ENCODE measurements at places on chromosomes 3 and 15.

GRCh38 chr3:170232266-170232665 is 10.0 kb downstream of the PRKCI start:
- DNase-seq = no peak

DNA sequence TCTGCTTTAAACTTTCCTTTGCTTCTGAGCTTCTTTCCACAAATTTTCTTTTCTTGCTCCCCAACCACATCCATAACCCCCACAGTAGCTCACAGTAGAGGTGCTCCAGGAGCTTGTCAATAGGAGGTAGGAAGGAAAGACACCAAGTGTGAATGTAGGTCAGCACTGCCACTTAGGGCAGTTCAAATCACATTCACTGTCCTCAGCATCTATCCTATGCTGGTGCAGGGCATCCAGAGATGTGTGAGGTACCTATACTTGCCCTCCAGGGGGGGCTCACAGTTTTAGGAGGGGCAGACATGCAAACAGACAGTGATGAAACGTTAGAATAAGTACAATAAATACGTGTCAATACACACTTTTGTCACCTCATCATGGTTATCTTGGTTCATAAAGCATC is 1.5 kb upstream of the SPSB4 start:
- no peak for DNase-seq

DNA sequence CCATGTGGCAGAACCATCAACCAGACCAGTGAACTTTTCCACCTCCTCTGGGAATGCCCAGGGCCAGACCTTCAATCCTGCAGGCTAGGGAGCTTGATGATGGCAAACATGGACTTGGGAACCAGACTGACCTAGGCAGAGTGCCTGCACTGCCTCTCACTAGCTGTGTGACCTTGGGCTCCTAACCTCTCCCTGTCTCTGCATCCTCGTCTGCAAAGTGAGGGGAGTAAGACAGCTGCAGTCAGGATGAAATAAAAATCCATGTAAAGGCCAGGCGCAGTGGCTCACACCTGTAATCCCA is 17.5 kb upstream of the LOXL1 start:
- DNase-seq = no peak

DNA sequence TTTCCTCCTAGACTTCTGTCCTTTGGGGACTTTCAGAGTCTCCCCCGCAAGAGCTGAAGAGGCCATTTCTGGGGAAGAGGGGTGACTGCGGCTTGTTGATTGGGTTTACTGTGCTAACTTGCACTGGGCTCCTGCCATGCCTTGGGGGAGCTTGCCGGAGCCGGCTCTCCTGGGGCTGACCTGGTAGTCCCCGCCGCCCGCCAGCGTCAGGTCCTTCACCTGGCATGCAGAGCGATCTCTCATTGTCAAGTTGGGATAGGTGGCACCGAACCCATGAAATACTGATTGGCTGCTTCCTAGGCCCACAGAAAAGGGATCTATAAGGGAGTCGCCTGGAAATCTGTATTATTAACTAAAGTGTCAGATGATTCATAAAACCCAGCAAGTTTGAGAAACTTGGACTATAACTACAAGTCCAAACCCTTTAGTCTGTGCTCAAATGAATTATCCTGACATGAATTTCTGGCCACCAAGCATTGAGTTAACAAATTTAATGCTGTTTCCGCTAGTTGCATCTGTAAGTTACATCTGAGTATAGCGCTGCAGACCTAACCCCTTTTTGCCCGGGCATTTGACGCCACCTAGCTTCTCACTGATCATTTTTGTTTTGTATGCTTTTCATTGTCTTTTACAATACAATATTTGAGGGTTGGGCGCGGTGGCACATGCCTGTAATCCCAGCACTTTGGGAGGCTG is 607 bp upstream of the IMP3 start:
- DNase-seq = peak; percentile 34

- DNase-seq = no peak
Measured at GRCh38 chr3:54685213-54685612, 242.6 kb downstream of the LRTM1 start.

GRCh38 chr15:37090543-37091175 is 9.7 kb downstream of the MEIS2 start:
- no peak for DNase-seq

GRCh38 chr15:83709241-83709640 is 55.3 kb downstream of the ADAMTSL3 start:
- no peak for DNase-seq

- no peak for DNase-seq
Measured at GRCh38 chr15:55320963-55321362, 1.9 kb downstream of the PIGB start.

- DNase-seq = peak; percentile 7
Measured at GRCh38 chr3:62057339-62058047, 315.9 kb downstream of the FEZF2 start.

DNA sequence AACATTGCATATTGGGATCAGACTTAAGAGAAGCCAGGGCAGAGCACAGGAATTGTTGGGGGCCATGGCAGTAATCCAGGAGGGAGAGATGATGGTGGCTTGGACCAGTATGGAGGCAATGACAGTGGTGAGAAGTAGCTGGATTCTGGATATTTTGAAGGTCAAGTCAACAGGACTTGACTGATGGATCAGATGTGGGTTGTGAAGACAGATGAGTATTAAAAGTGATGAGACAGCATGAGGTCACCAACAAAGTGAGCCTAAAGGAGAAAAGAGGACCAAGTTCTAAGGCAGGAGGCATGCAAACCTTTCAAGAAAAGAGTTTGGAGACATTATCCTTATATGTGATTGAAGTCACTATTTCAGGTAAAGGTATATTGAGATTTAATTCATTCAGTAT is 56.6 kb upstream of the TIPARP start:
- no peak for DNase-seq

DNA sequence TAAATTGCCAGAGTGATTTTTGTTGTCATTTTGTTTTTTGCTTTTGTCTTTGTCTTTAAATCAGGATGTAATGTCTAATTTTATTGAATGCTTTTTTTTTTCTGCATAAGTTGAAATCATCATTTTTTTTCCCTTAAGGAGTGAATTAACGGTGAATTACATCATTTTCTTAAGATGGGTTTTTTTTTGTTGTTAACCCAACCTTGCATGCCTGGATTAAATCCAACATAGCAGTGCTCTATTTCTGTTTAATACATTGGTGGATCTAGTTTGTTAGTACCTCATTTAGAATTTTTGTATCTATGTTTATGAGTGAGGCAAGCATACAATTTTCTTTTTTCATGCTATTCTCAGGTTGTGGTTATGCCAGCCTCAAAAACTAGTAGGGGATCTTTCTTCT is 186.4 kb upstream of the TMC3 start:
- no peak for DNase-seq

GRCh38 chr3:66490214-66490613 is 10.6 kb downstream of the LRIG1 start:
- peak; percentile 32 for DNase-seq

DNA sequence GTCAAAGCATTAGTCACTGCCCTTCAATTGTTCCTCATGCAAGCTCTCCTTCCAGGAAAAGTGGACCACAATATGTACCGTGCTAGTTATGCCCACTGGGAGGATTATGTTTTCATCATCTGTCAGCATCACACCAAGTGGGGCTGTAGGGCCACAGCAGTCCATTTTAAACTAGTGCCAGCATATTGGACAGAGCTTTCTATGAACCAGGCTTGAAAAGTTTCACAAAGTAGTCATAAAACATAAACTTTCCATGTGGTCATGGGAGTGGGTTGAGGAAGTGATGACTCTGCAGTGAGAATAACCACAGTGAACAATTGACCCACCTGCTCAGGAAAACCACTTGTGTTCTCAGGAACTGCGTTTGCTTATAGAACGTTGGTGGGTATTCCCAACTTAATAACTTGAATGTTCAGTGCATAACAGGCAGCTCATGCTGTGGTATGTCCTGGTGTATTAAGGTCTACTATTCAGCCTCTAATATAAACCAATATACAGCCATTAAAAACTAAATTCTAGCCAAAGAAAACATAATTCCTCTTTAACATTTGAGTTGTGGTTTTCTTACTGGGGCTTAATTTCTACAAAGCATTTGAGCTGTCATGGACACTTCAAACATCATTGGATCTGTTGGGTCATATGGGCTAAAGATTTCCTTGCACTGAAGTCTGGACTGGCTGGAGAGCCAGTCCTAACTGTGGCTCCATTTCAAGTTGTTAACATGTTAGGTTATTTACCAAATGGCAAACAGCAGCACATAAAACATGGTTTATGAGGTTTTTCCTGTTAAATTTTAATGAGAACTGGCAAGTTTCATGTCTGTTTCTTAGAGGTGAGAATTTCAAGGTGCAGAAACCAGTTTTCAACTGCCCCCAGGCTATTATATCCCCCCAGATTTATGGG is 274.1 kb downstream of the OTOL1 start:
- DNase-seq = no peak

- DNase-seq = no peak
Measured at GRCh38 chr15:41584636-41585126, 25.7 kb downstream of the TYRO3 start.

DNA sequence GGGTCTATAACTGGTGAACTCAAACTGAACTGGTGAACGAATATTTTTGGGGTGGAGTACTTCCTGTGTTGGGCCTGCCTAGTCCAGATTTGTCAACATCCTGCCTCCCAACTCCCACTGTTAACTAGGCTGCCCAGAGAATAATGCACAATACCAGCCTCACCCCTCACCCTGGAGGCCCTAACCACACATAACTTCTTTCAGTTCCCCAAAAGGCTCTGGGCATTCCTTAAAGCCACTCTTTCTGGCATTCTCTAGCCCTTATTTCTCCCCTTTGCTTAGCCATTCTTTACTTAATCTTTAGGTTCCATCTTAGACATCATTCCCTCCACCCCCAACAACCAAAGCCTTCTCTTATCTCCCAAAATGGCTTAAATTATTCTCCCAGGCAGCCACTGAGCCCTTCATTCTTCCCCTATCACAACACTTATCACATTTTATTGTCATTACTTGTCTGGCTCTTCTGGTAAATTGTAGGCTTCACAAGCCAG is 9.1 kb upstream of the SEC11A start:
- DNase-seq = no peak

GRCh38 chr3:183825456-183826161 is at the start of gene MAP6D1:
TSS of gene MAP6D1 (minus strand) at chr3:183825577. CDS start at chr3:183825547, 30 bp downstream.
- peak; percentile 71 for DNase-seq

DNA sequence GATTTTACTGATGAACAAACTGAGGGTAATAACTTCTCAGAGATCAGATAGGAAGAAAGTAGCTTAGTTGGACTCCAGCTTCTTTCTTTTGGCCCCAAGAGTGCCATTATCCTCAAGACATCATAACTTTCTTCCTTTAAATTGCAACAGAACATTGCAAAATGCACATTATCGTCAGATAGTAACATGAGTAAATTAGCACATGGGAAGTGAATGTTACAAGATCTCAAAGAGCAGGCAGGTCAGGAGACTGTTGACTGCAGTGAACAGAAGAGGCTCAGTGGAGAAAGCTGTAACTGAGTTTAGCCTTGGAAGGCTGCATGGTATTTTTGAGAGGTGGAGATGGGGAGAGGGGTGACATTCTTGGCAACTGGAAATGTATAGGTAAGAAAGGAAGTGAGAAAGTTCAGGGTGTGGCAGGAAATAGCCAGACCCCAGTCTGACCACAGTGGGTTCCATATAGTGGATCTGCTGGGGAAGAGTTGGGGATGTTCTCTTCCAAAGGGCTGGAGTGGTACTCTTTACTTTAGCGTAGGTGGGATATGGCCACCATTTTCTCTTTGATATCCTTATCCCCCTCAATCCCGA is 307.7 kb downstream of the RPLP1 start:
- peak; percentile 71 for DNase-seq

DNA sequence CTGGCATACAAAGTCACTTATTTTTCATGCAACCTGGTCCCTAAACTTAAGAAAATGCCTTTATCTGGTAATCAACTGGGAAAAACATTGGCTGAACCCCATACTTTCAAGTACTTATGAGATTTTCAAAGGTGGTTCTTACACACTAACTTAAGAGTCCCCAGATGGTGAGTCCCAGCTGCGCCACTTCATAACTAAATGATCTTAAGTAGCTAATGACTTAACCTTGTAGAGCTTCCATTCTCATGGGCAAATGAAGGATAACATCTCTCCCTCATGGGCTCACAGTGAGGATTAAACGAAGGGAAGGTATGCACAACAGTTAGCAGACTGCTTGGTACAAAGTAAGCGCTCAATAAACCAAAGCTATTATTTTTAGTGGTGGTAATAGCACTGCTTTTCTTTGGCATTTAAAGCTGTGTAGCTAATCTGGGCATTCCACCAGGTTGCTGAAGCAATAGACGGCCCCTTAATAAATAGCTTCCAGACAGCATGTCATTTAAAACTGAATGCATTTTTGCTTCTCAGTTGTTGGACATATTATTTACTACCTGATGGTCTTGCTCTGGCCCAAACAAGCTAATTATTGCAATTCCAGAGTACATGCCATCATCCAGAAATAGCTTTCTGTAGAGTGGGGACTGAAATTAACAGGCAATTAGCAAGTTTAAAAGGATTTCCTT is 55.4 kb downstream of the LIPC start:
- DNase-seq = no peak

- DNase-seq = no peak
Measured at GRCh38 chr15:72397796-72398588, at the start of gene TMEM202. TSS of gene TMEM202 (plus strand) at chr15:72398305. CDS start at chr15:72398327, 22 bp downstream.

- no peak for DNase-seq
Measured at GRCh38 chr3:87270908-87271700, 5.3 kb downstream of the POU1F1 start.

DNA sequence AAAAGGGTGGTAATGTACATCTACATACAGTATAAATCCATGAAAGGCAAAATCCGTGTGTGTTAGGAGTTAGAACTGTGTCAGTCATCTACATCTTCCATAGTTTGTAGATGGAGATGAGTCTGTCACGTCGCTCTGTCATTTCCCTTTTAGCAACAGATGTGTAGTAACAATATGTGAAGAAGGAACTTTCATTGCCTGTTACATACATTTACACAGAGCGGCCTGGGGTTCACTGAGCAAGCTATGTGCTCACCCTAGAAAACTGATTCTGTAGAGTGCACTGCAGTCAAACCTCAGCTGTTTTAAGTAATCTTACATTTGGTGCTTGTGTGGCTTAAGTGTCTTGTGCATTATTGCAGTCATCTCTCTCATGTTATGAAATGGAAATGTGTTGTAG is 41.6 kb upstream of the AP3B2 start:
- DNase-seq = peak; percentile 9

- DNase-seq = no peak
Measured at GRCh38 chr15:26314577-26314976, 451.4 kb upstream of the ATP10A start.

DNA sequence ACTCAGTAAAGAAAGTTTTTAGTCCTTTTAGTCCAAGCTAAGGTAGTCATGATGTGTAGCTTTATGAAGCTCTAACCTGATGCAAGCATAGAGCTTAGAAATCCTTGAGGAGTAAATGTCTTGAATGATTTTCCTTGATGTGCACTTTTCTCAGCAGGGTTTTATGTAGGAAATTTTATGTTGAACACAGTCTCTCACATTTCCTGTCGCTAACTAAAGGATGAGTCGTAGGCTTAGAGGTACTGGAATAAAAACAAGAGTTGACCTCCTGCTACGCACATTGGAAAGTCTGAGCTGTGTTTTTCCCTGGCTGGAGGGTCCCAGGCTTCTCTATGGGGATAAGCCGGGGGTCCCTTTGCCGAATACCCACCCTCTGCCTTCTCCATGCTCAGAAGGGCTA is 34.7 kb upstream of the ZPLD1 start:
- peak; percentile 0 for DNase-seq
